Stimulated activated CD4-positive, alpha-beta T cell treated with anti-CD3 and anti-CD28 coated beads, Interleukin-1b, Interleukin-23, amount 100 ng/mL, for 1 hour (primary cell): ENCODE measurements at places on chromosomes 2 and 18.

GRCh38 chr2:114350186-114350725, 92.2 kb upstream of the DPP10 start:
- DNase-seq = no peak

- DNase-seq = no peak
Observed at GRCh38 chr18:11106894-11107293, 42.5 kb downstream of the PIEZO2 start.

DNA sequence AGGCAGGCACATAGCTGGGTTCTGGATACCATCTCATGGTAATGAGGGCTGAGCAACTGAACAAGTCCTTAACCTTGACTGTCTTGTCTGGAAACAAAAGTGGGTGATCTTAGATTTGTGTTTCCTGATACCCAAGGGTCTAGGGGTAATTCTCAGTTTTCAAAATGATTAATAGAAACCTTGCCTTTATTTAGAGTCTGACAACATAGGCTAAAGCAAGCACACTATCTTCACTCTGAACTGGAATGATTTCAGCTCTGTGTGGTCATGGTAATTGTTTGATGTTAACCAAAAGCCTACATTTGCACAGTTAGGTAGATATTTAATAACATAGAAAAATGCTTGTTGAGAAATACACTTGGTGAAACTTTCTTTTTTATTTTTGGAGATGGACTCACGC, 6.8 kb upstream of the LAMA3 start:
- DNase-seq = no peak

GRCh38 chr18:69897397-69898108, 50.1 kb downstream of the CD226 start:
- no peak for DNase-seq

DNA sequence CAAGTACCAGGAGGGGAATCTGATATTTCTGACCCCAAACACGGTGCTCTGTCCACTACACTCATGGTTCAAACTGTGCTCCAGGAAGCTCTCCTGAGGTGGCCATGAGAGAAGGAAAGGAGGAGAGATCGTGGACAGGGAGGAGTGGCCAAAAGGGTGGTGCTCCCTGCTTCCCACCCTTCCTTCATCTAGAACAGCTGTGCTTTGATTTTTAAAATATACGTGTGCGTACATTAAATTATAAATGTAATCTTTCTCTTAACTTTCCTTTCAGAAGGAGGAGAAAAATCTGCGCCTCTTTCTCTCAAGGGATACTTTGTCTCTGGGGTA, 8.2 kb upstream of the CHRNA1 start:
- DNase-seq = no peak

DNA sequence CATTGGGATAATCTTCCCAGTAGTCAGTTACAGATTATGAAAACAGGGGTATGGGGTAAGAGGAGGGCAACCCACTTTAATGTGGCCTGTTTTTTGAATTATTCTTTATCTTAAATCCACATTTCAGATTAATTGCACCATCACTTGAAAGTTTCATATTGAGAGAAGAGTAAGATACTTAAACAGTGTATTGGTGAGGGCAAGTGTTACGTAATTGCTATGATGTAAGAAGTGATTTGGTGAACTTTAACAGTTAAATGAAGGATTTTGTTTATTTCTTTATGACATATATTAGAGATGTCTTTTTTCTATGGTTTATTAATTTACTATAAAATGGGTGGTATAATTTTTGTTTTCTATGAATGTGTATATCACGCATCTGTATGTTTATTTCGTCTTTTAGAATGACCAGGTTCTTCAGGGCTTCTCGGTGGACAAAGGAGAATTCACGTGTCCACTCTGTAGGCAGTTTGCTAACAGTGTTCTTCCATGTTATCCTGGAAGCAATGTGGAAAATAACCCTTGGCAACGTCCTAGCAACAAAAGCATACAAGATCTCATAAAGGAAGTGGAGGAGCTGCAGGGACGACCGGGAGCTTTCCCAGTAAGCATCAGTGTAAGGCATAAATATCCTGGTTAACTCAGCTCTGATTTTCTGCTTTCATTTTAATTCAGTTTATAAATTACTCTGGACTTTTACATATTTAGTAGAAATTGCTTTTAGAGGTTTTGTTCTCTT, 171.2 kb upstream of the MYO3B start:
- no peak for DNase-seq

DNA sequence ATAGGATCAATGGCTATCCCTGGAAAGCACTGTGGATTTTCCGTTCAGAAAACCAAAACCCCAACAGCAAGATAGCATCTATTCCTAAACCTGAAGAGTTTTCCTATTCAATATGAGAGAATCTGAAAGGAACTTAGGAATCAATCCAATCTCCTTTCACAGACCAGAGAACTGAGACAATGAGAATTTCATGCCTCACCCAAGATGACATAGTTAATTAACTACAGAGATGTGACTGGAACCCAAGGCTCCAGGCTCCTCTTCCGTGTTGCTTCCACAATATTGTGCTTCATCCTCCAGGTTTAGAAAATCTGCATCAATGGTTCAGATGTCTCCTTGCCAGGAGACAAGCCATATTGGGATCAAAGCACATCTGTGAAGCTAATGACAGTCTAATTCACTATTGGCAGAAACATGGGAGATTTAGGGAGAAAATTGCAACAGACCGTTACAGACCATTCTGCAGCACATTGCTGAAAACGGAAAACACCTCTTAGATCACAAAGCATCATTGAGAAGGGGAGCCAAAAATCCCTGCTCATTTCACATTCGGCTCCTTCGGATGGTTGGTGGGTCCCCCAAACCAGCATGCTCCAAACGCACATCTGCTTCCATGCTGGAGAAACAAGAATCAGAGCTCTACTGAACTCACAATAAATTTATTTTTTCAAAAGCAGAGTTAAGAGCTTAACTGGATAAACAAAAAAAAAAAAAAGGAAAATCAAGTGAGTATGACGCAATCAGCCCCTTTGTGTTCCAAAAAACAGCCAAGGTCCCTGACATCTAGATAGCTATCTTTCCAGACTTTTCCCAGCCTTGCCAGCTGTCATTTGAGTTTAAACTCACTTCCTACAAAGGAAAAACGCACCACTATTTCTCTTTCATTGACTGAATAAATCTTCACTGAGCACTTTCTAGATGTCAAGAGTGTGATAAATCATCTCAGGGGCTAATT, 290.3 kb downstream of the C1D start:
- DNase-seq = no peak

DNA sequence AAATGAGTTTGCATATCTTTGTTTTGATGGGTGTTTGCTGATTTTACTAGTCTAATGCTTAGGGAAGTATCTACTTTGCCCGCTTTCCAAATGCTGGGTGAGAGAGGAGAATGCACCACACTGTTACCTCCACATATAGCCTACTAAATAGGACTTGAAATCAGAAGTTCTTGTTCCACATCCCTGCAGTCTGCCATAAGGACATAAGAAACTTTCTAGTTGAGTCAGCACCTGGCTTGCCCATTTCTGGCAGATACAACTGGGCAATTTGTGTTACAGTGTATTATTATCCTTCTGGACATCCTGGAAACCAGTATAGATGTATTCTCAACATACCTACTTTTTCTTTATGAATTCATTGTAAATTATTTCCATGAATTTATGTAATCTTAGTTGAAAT, 29.5 kb downstream of the ANXA4 start:
- no peak for DNase-seq

DNA sequence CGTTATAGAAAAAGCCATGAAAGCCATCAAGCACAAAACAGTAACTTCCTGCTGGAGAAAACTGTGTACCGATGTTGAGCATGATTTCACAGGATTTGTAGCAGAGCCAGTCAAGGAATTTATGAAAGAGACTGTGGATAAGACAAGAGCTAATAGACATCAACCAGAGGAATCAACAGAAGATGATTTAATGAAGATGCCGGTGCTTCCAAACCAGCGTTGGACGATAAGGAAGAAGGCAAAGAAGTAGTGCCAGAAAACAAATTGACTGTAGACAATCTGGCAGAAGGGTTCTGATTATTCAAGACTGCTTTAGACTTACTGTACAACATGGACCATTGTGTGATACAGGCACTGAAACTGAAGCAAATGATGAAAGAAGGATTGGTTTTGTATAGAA, 49.5 kb upstream of the GAREM2 start:
- no peak for DNase-seq

GRCh38 chr2:99389371-99389770, 52.2 kb downstream of the EIF5B start:
- DNase-seq = no peak

- DNase-seq = no peak
Observed at GRCh38 chr2:11050565-11050964, 104.7 kb upstream of the SLC66A3 start.

DNA sequence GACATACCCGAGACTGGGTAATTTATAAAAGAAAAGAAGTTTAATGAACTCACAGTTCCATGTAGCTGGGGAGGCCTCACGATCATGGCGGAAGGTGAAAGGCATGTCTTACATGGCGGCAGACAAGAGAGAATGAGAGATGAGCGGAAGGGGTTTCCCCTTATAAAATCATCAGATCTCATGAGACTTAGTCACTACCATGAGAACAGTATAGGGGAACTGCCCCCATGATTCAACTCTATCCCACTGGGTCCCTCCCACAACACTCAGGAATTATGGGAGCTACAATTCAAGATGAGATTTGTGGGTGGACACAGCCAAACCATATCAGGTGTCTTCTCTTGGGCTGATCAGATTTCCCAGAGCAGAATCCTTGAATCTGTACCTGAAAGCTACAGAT, 617.3 kb upstream of the ID2 start:
- DNase-seq = no peak

DNA sequence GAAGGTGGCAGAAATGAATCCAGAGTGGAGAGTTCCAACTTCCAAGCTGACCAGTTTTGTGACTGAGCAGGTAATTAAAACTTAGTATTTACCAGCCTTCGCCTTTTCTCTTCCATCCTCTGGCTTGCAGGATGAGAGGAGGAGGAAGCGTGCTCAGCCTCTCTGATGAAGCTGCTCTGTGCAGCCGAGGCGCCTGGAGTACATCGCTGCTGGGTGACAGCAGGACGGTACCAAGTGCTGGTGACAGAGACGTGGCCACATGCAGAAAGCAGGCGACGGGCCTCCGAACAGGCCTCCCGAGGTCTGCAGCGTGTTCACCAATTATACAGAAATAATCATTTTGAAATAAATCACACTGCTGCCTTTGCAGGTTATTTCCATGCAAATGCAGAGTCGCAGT, 95.0 kb downstream of the MBP start:
- DNase-seq = no peak

DNA sequence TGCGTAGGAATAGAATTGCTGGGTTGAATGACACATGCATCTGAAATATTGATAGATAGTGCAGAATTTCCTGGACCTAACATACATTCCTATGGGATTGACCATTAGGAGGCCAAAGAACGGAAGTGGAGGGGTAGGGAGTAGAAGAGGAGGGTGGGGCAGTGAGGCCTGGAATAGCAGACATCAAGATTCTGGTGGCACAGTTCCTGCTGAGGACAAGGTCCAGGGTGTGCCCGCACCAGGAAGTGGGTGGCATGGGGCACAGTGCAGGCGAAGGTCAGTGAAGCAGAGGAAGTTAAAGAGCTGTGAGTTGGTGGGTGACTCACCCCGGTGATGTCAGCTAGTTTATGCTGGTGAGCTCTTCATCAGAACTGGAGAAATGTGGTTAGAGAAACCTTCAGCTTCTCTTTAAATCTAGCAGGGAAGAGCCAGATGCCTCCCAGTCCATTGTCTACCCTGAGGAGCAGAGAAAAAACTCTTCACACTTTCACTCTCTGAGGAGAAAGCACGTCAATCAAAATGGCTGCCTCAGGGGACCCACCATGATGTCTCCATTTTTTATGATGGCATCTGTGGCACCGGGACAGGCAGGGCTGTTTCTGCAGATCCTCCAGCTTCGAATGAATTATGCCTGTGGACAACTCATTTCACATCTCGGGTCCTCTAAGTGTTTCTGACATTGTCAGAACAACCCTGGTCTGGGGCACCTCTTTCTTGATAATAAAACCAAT, 55.9 kb upstream of the CTLA4 start:
- DNase-seq = no peak

DNA sequence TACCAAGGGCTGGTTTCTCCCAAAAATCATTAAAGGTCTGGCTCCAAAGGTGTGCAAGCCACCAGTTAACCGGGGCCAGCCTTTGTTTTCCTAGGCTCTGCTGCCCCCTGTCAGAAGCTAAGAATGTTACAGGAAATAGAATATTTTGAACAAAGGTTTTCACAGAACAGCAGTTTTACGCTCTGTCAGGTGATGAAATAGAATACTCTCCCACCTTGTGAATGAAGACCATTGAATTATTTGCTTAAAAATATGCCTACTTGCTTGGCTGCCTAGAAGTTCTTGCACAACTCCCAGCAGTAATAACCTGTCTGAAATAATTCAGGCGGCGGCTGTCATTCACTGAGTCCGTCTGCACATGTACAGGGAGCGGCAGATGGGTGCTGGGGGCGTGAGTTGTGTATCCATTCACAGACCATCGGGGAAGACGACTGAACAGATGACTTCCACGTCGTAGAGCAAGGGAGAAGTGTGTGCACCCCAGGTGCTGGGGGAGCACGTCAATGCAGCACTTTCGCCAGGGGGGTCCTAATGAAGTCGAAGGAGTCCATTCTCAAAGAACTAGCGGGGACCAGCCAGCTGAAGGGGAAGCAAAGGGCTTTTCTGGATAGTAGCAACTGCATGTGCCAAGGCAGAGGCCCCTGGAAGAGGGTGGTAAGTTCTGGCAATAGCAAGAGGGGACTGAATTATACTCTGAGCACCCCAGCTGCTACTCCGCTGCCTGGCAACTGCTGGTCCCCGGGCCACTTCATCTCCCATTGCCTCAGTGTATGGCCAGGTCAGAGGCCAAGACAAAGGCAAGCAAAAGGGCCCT, 56.1 kb downstream of the SF3B1 start:
- DNase-seq = peak; percentile 32

DNA sequence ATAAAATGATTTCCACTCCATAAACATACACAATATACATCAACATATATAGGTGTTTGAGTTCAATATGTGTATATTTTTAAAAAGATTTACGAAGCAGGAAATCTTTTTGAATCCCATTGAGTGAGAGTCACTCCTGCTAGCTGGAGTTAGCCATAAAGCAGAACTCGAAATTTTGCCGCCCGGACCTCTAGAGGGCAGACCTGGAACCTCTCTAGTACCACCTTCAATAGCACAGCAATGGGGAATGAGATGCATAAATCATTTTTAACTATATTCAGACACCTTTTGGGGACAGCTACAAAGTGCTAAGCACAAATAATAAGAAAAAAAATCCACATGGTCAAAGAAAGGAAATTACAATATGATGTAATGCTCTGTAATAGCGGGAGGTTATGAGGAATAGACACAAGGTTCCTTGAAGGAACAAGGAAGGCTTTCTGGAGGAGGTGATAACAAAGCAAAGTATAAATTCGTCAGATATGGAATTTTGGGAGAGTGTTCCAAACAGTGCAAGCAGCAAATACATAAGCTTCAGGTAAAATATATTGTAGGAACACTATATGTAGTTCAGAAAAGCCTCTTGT, 533.4 kb downstream of the ERBB4 start:
- no peak for DNase-seq

- no peak for DNase-seq
Observed at GRCh38 chr2:144310484-144310883, 209.4 kb downstream of the ZEB2 start.

- DNase-seq = no peak
Observed at GRCh38 chr2:188884517-188884916, 89.7 kb upstream of the COL3A1 start.
